Activated T-helper 1 cell treated with anti-CD3 and anti-CD28 coated beads, Interleukin-2, amount 50 U/mL, for 16 hours (primary cell): ENCODE measurements at places on chromosomes 6 and 20.

DNA sequence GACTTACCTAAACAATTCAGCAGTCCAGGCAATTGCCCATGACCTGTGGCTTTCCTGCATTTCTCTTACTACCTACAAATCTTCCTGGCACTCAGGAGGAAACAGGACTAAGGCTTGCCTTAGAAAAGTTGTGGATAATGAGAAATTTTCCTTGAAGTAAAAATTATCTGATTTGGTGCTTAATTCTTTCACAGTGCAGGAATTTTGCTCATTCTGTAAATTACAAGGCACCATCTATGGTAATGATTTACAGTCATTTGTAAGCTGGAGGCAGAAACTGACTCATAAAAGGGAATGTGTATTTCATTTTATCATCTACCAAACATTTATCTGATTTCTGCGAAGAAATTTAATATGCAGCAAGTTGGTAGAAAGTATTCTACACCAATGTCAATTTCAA lies 211.5 kb upstream of the FKBP1C start:
- DNase-seq: no peak

- DNase-seq: no peak
Measured at GRCh38 chr6:22804620-22805261, 235.4 kb downstream of the HDGFL1 start.

DNA sequence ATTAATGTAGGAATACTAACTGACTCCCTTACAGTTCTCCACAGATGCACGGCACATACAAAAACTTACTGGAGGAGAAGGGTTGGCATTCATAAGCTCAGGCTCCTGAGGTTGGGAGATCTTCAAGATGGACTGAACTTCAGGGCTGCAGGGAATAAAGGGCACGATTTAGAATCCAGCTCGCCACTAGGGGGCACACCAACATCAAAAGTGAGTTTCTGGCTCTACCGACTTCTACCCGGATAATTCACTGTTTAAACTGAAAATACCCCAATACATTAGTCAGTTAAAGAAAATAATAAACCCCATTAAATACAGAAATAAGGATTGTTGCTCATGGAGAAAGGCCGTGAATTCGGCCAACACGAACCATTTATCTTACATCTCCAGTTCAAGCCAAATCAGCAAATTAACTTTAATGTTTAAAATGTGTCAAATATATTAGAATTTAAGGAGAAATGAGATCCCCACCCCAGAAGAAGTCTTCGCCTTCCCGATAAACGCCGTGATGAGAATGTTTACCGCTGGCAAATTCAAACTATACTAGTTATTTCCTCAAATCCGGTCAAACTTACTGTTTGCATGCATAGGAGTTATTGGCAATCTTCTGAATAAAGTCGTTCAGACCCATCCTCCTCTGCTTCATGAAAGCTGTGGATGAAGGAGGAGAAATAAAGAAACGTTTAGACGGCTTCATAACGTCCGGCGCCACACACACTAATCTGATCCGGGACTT lies 121.7 kb upstream of the SLC2A12 start:
- peak; percentile 84 for DNase-seq

DNA sequence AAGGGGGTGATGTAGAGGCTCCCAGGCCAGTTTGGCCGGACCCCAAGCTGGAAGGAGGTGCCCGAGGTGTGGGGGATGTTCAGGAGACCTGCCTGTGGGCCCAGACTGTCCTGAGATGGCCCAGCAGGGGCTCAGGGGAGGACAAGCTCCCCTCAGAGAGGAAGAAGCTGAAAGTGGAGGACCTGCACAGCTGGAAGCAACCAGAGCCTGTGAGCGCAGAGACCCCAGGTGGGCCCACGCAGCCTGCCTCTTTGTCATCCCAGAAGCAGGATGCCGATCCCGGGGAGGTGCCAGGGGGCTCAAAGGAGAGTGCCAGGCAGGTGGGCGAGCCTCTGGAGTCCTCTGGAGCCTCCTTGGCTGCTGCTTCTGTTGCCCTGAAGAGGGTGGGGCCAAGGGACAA lies 29.7 kb downstream of the ZNF831 start:
- DNase-seq: no peak

DNA sequence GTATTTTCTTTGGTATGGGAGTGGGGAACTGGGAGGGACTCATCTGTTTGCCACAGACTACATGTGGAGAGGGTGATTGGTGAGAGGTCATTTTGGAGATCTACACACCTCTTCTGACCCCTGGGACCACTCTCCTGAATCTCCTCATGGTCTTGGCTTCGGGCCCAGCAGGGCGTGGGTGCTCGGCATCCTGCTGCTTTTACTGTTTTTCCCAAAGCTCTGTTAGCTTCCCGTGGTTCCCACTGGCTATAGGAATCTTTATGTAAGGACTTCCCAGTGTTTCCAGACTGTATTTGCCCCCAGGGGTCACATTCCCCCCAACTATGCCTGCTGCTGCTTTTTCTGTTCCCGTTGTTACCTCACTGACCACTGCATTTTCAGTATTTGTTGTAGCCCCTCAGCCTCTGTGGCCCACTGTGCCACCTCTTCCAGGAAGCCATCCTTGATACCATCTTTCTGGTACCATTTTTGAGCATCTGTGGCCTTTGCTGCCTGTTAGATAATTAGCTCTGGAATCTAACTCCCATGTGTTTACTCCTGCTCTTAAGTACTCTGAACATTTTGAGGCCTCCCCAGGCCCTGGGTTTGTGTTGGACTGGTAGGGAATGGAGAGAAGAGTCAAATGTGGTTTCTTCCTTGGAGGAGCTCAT lies 14.9 kb downstream of the PLCG1 start:
- DNase-seq: no peak

- DNase-seq: no peak
Measured at GRCh38 chr20:44691424-44692423, 23.4 kb upstream of the CCN5 start.

- DNase-seq: no peak
Measured at GRCh38 chr6:154433477-154434241, 76.8 kb downstream of the CNKSR3 start.

- DNase-seq: peak; percentile 58
Measured at GRCh38 chr6:474453-475185, 83.1 kb downstream of the IRF4 start.
